ENCODE measurements at places on chromosomes 3 and 15.

DNA sequence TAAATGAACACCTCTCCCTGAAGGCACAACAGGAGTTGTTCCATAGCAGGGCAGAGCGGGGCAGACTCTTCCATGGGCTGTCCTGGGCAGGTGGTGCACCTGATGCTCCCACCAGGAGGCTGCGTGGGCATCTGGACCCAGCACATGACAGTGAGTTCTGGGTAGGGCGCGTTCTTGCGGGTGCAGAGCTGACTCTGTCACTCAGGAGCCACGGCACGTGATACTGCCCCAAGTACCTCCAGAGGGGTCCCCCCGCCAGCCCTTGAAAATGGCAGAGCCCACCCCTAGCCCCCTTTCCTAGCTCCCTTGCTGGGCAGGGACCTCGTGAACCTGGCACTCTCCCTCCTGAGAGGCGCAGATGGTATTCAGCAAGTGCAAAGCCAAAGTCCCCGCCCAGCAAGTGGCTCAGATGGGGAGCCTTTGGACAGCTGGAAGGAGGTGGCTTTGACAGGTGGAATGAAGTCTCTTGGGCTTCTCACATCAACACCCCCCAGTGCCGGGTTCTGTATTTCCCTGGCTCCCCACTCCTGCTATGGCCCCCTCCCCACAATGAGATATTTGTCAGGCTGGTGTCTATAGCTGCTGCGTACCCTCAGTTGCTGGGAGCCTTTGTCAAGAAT, 172.1 kb downstream of the TBC1D2B start:
- DNase-seq, result no peak

GRCh38 chr15:93321881-93322282, 232.9 kb upstream of the RGMA start:
- no peak for DNase-seq

- DNase-seq, result no peak
These were observed 13.5 kb upstream of the KCNMB3 start for GRCh38 chr3:179264449-179264848.

DNA sequence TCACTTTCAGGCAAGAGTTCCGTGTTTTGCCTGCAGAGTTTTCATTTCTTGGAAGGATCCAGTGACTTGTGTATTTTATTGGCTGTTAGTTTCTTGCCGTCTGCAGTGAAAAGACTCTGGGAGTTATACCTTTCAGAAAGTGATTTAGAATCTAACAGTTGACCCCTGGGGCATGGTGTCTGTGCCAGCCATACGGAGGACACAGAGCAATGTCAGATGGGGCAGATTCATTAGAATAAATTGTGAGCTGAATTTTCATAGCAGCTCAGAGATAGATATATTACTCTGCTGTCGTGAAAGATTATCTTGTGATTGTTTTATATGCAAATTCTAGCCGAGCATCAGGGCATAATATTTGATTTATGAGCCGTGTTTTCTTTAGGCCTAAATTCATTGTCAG, 131.6 kb downstream of the SV2B start:
- DNase-seq, result no peak

- DNase-seq, result no peak
These were observed 17.3 kb upstream of the FURIN start for GRCh38 chr15:90851114-90851513.

DNA sequence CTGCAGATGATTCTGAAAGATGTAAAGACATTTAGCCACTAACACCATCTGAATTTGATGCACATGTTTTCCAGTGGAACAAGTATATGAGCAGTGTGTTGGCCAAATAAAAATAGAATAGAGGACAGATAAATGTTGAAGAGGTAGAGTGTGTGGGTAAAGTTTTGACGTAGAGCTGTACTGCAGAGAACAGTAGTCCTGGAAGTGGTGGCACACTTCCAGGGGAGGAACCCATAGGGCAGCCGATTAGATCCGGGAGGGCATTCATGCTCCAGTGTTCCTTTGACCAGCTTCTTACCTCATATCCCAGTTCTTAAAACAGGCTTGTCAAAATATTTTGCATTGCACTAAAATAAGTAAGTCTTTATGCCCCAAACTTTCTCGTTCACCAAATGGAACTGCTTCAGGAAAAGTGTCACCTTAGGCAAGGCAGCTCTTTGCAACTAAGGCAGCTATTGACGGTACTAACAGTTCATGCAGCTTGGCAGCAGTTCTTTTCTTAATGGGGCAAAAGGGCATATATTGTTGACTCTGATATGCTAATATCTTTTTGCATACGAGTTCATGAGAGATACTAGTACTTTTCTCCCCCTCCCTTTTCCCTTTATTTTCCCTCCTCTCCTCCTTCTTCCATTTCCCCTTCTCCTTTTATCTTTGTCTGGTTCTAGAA, 429.3 kb upstream of the AZI2 start:
- no peak for DNase-seq

DNA sequence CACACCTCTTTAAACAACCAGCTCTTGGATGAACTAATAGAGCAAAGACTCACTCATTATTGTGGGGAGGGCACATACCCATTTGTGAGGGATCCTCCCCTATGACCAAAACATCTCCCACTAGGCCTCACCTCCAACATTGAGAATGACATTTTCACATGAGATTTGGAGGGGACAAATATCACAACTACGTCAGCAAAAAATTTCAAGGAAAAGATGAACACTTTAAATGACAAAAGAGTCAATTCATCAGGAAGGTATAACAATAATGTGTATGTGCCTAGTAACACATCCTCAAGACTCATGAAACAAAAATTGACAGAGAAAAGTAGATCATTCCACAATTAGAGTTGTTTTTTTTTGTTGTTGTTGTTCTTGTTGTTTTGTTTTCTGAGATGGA, 38.4 kb upstream of the CHD2 start:
- no peak for DNase-seq

GRCh38 chr15:81176291-81176893, 20.3 kb upstream of the IL16 start:
- no peak for DNase-seq

- DNase-seq, result no peak
These were observed 24.9 kb upstream of the SENP5 start for GRCh38 chr3:196842567-196843434.

- peak; percentile 31 for DNase-seq
These were observed 45.6 kb downstream of the DLEC1 start for GRCh38 chr3:38084334-38085310.

DNA sequence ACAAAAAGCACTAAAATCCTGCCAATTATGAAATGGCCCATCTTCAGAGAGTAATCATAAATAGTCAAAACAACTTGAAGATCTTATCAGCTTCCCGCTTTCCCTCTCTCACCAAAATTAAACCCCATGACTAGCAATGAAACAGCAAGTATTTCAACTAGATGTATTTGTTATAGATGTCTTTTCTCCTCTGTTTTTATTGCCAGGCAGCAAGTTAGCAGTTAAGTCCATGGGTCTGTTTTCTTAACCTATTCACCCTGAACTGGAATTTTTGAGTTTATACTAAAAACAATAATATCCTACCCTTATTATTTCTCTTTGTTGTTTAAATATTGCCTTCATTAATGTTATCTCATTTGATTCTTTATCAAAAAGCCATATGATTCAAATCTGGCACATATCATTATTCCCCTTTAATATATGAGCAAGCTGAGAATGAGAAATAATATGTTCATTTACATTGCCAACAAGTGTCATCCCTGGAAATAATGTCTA, 23.3 kb downstream of the AQP9 start:
- DNase-seq, result no peak

DNA sequence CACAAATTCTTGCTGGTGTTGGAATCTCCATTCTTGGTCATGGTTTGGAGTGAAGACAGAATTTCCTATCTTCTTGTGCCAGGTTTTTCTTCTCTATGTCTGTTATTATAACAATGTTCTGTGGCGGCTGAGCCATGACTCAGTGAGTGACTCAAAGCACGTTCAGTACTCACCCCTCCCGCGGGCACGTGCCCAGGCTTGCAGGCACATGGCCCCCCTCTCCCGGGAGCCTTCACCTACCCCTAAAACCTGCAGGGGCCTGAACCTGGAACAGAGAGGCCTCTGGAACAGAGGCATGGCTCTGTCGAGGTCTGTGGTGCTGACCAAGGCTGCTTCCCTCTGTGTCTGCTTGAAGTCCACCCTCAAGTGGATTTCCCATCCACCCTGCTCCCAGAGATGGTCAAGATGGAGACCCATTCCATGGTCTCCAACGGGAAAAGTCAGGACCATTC, 27.6 kb downstream of the PLXNB1 start:
- DNase-seq, result no peak

GRCh38 chr15:76972389-76973361, 22.3 kb upstream of the PSTPIP1 start:
- no peak for DNase-seq

GRCh38 chr3:46070595-46071093, 43.4 kb upstream of the XCR1 start:
- no peak for DNase-seq

- no peak for DNase-seq
These were observed 26.7 kb upstream of the CHRNB4 start for GRCh38 chr15:78667578-78668236.

DNA sequence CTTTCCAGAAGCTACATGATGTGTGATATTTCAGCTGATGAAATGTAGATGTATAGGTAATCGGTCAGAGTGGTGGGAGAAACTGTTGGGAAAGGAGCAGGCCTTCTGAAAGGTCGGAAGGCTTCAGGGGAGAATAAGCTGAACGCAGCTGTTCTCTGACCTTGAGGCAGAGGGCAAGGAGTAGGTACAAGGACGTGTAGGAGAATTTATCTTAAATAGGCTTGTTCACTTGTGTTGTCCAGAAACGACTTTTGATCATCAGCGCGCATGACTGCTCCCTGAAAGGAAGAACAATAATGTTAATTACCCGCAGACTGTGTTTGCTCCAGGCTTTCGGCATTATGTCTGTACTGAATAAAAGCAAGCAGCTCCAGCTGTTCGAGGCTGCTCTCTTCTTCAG, 39.6 kb downstream of the GPR160 start:
- no peak for DNase-seq

DNA sequence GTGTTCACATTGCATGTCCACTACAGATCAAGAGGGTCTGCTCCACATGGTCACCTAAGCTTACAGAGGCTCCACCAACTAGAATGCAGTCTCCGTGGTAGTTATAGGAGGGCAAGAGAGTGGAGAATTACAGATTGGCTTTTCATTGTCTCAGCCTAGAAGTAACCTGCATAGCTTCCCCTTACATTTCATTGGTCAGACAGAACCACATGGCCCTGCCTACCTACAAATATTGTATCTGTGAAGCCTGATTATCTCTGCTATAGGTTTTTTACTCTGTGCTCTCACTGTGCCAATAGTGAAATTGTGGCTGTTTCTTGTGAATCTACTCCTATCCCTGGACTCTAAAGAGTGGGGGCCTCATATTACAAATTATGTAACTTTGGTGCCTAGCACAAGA, 2.5 kb upstream of the TLNRD1 start:
- no peak for DNase-seq

DNA sequence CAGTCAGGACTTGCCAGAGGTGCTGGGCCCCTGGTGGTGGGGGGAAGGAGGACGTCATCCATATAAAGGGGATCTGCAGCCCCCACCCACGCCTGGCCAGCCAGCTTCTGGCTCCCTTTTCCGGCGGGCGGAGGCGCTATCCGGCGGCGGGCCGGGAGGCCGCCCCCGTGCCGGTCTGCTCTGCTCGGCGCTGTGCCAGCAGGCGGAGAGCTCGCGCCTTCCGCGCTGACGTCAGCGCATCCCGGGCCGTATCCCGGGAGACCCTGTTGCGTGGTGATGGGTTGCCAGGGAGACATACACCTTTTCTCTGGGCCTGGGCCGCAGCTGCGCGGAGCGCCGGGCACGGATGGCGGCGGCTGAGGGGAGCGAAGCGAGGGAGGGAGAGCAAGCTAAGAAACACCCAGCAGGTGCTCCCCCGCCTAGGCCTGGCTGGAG, 1.1 kb downstream of the FAM131A start:
- DNase-seq, result no peak

GRCh38 chr3:157981819-157982218, 124.4 kb downstream of the SHOX2 start:
- DNase-seq, result no peak

- no peak for DNase-seq
These were observed 12.8 kb upstream of the SPTBN5 start for GRCh38 chr15:41906608-41907007.

GRCh38 chr3:115139072-115139471, 8.0 kb downstream of the ZBTB20 start:
- no peak for DNase-seq

- DNase-seq, result no peak
These were observed 8.3 kb upstream of the SLC9C1 start for GRCh38 chr3:112302150-112302830.

DNA sequence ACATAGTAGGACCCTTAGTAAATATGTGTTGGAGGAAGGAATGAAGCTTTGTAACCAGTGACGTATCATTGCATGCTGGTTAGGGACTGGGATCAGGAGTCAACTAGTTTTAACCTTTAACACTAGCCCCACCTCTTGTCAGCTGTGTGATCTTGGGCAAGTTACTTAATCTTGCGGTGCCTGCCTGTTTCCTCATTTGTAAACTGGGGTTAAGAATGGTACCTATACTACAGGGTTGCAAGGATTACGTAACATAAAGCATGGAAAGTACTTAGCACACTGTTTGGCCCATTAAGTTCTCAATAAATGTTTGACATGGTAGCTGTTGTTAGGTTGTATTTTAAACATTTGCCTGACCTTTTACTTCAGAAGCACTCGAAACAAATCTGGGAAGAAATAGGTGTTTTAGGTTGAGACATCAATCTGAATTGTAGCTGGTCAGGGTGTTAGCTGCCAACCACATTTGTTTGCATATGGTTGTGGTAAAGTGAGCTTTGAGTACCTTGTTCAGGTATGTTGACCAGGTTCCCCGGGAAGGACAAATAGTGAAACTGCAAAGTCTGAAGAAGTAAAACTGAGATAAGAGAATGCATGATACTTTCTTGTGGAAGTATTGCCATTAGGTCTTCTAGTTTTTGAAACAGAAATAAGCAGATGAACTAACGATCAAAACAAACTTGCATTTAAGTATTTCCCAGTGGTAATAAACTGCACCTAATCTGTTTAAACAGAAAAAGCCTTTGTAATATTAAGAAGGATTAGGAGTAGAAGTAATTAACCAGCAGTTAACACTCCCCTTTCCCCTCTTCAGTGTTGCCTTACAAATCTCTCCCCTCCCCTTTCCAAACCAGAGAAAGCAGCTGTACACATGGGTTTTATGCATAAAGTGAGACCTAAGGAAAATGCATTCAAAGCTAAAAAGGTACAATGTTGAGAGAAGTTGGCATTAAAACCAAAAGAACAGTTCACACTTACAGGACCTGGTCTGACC, 25.8 kb upstream of the SCAANT1 start:
- DNase-seq, result no peak

- DNase-seq, result no peak
These were observed 9.1 kb downstream of the LINS1 start for GRCh38 chr15:100592898-100593297.

DNA sequence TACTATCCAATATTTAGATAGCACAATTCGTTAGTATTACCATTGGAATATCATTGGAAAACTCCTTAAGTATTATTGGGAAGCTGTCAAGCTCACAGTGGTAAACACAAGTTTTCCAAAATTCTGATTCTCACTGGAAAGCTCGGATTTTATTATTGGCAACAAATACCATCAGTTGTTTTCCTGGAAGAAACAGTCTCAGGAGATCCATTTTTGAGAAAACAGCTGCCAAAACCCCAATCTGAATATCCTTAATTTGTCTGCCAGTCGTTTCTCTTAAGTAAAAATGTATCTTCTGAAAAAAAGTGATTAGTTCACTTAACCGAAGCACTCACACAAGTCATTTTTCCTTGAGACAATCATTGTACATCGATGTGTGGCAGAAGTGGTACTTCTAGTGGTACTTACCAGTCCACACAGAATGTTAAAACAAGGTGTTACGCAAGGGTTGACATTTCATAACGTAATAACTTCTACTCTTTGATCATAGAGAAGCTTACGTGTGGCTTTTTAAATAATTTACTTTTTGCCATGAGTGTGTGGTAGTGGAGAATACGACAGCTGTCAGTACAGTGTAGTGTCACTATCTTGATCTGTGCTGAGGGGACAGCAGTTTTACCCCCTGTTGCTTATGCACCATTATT, 74.9 kb downstream of the FAM43A start:
- no peak for DNase-seq
